ENCODE measurements at places on chromosomes 4 and X.
A peak's percentile ranks its signal among the peaks of the same experiment; 100 is the strongest.

DNA sequence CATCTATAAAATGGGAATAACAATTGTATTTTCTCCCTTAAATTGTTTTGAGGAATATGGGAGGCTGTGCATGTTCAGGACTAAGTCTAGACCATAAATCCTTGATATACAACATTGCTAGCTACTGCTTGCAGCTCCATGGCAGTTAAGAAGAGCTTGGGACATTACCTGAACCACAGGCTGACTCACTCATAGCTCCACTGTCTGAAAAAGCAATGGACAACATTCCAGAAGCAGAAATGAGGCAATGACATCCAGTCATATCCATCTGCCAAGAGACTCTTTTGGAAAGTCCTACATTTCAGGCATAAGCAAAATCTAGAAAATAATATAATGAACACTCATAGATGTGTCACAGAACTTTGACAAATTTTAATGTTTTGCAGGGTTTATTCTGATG lies 167.3 kb upstream of the LEF1 start:
- no peak for DNase-seq

DNA sequence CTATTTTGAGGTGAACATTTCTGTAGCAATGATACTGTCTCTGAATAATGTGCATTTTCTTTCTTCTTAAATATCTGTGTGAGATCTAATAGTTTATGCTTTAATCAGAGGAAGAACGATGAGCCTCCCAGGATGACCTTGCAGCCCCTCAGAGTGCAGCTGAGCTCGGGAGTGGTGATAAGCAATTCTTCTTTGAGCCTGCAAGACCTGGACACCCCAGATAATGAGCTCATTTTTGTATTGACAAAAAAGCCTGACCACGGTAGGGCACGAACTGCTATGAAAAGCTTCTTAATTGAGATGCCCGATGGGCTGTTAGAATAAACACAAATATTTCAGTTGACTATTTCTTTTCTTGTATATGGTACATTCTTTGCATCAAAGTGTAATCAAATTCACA lies 105.0 kb upstream of the ANXA3 start:
- no peak for DNase-seq

- no peak for DNase-seq
Measured at GRCh38 chr4:23061431-23061830, 368.7 kb downstream of the GBA3 start.

DNA sequence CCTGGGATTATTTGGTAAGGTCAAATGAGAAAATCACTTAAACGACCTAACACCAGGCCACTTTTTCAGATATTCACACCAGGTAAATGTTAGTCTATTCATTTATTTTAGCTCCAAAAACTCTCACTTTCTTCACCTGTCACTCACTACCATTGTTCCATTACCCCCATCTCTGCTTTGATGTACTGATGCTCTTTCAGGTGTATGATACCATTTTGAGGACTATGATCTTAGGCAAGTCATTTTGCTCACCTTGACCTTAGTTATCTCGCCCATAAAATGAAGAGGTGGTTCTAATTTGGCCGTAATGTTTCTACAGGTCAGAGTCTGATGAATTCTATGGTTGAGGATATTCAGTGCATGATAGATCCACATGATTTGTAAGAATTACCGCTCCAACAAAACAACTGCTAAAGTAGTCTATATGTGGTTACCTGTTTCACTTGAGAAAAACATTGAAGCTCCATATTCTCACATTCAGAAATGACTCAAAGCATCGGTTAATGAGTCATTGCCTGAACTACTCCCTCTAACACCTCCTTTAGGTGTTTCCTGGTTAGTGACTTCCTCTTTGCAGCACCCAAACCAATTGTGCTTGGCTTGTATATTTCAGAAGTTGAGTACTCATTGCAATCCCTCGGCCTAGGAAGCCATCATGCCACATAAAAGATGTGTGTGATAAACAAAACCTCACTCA lies 4.5 kb downstream of the DTHD1 start:
- peak; percentile 21 for DNase-seq

DNA sequence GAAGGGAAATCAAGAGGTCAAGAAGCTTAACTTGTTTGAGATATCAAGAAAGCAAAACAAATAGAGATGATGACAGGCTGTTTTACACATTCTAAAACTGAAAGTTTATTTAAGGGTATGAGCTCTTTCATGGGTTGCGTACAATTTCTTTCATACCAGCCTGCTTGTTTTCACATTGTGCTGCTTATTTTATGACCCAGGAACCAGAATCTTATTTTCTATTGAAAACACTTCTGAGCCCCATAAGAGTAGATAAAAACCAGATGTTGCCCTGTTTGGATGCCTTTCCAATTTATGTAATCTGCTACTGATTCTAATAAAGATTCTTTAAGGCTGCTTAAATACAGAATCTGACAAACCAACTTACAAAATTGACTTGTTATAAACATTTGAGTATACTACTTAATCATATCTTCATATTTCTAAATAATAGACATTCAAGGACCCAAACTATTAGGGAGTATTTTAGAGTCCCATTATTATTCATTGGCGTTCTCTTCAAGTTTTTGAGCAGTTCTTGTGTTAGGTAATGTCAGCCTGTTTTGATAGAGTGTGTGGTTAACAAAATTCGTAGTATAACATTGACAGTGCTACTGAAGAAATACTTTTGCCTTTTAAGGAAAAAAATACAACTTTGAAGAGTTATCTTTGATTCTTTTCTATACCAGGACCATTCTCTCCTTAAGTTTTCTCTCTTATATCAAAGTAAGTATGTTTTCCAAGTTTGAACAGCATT lies 74.4 kb downstream of the PDLIM5 start:
- DNase-seq: no peak

GRCh38 chr4:100981447-100982204 lies 365.7 kb downstream of the PPP3CA start:
- no peak for DNase-seq

DNA sequence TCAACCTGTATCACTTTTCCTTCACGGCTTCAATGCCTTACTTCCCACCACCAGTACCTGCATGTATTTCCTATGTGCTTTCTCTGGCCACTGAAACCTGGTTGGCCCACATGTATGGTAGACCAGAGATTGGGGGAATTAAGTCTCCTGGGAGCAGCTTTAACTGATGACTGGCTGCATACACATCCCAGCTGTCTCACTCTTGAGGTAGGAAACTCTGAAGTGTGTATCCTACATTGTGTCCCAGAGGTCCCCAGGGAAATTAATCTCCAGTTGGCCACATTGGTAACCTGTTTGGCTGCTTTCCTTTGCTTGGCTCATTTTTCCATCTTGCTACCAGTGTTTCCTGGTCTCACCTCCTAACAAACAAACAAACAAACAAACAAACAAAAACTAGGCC lies 124.4 kb downstream of the ZNF827 start:
- DNase-seq: no peak

- DNase-seq: no peak
Measured at GRCh38 chrX:30414144-30414543, 105.0 kb upstream of the NR0B1 start.

DNA sequence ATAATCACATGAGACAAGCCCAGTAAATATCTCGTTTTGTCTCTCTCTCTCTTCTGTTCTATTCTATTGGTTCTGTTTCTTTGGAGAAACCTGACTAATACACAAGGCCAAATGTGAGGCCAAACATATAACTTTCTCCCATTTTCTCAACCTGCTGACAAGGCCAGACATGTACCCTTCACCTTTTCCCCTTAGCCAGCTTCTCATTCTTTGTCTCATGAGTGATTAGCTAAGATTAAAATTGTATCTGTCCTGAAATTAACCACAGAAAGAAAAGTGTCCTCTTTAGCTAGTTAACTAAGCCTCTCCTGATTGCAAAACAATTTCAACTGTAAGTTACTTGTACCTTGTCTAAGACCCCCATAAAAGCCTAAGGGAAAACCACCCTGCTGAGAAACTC lies 18.5 kb upstream of the ADGRA3 start:
- no peak for DNase-seq

DNA sequence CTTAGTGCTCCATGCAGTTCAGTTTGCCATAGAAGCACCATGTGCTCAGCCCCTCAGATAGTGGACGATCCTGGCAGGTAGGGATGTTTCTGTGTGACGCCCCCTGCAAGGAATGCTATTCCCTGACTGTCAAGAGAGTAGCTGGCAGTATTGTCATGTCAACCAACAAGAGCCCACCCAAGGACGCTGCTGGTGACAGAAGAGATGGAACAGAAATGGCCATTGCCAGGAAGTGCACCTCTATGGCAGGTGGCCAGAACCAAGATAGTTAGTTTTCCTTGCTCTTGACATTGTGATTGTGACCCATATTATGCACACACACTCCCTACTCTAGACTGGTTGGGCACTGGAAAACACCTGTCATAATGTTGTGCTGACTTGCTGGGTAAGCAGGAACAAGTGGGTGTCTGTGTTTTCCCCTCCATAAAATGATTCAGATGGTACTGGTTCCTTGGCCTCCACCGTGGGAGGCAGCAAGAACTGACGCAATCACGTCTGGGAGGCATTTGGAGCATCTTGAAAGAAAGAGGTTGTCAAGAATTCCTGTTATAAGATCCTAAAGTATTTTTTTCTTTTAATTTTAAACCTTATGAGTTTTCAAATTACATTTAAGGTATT lies 507.9 kb downstream of the MID1IP1 start:
- peak; percentile 50 for DNase-seq

- DNase-seq: no peak
Measured at GRCh38 chrX:20350596-20350995, 83.9 kb upstream of the RPS6KA3 start.

DNA sequence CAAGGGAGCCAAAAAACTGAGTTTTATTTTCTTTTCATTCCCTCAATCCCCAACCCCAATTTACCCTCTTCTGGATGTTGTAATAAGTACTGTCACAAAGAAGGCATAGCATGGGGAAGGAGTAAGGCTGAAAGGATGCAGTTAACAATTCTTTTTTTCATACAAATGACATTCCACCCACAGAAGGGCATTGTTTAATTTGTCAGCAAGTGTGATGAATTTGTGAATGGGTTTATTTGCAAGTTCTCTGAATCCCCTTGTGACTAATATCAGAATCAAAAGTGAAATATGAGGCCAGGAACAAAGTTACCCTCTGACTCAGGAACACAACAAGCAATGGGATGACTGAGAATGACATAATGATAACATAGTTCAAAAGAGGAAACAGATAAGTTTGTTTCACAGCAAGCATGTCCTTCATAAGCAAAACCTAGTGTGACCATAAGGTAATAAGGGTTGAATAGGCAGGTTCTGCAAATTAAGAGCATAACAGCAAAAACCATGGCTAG lies 2.1 kb downstream of the GEMIN8 start:
- no peak for DNase-seq

DNA sequence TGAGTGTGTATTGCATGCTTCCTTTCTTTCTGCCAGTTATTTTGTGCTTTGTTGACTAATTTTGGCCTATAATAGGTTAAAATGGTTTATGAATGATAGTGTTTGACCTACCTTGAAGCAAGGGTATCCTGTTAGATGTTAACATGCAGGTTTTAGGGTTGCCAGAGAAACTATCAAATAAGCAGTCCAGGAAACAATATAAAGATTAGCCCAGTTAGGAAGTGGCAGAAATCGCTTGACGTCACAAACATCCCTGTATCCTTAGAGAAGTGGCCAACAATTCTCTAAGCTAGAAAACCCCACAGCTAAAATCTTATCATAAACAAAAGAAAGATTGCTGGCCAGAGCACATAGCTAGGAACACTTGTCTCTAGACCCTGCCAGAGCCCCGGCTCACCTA lies 3.8 kb downstream of the NAP1L5 start:
- DNase-seq: no peak

DNA sequence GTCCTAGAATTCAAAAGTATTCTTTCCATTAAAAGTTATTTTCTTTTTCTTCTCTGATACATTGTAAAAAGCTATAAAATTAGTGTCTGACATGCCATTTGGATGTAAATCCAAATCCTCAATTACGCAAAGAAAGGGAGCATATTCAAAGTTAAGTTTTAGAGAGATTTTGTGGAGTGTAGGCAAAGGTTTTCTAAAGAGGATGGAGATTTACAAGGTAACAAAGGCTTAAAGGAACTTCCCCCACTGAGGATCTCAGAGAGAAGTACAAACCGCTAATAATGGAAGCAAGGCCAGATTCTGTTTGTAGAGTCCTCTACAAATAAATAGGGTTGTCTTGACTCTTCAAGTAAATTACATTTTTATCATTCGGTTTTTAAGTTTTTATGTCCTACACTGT lies 91.0 kb upstream of the MAPK10 start:
- no peak for DNase-seq

Measured in activated T-helper 9 cell treated with anti-CD3 and anti-CD28 coated beads, Interleukin-2, amount 50 U/mL, for 16 hours (primary cell).